ENCODE measurements at places on chromosomes 2 and 18.

GRCh38 chr2:130762031-130762909, 6.9 kb downstream of the AMER3 start:
- no peaks in the 10 kb centered on the region for H3K27me3 ChIP-seq
- H3K36me3 ChIP-seq: no peaks in the 10 kb centered on the region
- no peak overlapping the region for H3K27ac ChIP-seq
- H3K4me1 ChIP-seq: no peaks in the 10 kb centered on the region

DNA sequence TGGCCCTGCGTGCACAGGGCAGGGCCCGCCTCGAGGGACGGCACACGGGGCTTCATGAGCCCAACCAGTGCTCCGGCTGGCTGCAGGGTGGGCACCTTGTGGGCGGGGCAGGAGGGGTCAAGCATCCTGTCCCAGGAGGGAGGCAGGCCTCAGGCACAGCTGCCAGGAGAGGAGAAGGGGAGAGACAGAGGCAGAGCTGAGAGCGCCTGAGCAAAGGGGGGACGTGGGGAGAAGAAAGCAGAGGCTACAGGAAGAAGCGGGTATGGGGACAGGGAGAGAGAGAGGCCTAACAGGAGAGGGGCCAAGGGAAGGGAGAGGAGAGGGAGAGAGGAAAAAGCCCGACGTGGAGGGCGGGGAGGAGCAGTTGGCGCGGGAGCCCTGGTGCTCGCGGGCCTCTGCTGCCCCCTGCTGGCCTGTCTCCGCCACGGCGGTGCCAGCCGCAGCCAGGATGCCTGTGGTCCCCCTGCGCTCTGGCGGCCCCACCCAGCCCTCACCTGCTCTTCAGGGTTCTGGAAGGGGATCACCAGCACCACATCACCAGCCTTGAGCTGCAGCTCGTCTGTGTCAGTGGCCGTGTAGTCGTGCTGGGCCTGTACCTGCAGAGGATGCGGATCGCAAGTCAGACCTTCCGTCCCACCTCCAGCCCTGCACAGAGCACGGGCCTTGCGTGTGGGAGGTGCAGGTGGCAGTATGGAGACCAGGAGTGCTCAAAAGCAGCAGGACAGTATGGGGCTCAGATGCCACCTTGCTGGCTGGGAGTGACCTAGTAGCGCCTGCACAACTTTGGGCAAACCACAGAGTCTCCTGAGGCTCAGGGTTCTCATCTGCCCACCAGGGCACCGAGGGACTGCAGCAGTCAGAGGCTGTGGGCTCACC, 56.8 kb downstream of the BIN1 start:
- H3K27ac ChIP-seq: no peak overlapping the region
- DNase-seq: peak; percentile 38
- H3K4me1 ChIP-seq: peaks cover 7% of the 10 kb centered on the region

GRCh38 chr2:127121353-127121752, 14.4 kb upstream of the BIN1 start:
- H3K27ac ChIP-seq: no peak overlapping the region
- no peaks in the 10 kb centered on the region for H3K4me1 ChIP-seq
- H3K4me3 ChIP-seq: no peak overlapping the region
- no peaks in the 10 kb centered on the region for H3K27me3 ChIP-seq
- DNase-seq: no peak

DNA sequence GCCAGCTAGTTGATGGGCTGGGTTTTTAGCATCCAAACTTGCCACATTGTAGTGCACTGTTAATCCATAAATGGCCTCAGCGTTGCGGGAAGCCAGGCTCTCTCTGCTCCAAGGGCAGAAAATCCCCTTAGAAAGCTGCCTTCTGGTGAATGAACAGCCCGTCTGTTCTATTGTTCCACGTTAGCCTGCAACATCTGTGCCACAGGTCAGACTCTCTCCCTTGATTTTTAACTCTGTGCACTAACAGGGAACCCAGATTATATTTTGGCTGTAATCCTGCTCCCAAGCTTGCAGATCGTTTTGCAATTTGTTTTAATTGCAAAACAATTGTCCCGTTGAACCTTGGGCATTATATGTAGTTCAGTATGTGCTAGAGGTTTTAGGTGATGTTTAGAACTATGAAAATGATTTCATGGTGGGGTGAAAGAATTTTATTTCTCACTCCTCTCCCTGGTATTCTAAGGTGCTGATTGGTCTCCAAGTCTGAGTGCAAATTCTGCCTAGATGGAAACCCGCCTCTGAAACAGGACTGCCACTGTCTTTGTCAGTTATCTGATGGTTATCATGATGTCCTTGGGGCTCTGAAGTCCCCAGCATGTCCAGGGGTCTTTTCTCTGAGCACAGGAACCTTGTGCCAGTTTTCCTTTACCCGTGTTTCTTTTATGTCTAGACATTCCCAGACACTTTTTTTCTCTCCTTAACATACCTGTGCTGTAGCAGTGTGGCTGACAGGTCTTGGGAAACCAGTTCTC, 106.6 kb downstream of the MAP4K4 start:
- no peaks in the 10 kb centered on the region for H3K36me3 ChIP-seq
- H3K27me3 ChIP-seq: no peaks in the 10 kb centered on the region
- peaks cover 28% of the 10 kb centered on the region for H3K4me1 ChIP-seq
- no peak for DNase-seq
- no peak overlapping the region for H3K4me3 ChIP-seq

GRCh38 chr2:58206785-58207184, 34.3 kb downstream of the FANCL start:
- no peaks in the 10 kb centered on the region for H3K4me1 ChIP-seq
- H3K27me3 ChIP-seq: no peaks in the 10 kb centered on the region
- DNase-seq: no peak
- H3K36me3 ChIP-seq: no peaks in the 10 kb centered on the region
- H3K4me3 ChIP-seq: no peak overlapping the region

Measured in Peyer's patch (tissue), 4 donors.